Naive thymus-derived CD4-positive, alpha-beta T cell (primary cell): ENCODE measurements at places on chromosomes 5 and 9. TPM values are rescaled to one million over a fixed set of nuclear protein-coding genes. Genes with fewer than 3 reads are reported as not detected.

Gene ANXA2R
- total RNA-seq = 61.4 TPM

- DNase-seq = no peak
- H3K36me3 ChIP-seq = no peaks in the 10 kb centered on the region
- no peak overlapping the region for H3K27ac ChIP-seq
- no peaks in the 10 kb centered on the region for H3K27me3 ChIP-seq
Observed at GRCh38 chr5:32583582-32584232, 1.6 kb upstream of the SUB1 start.

Gene IPPK
- 7.4 TPM for total RNA-seq

DNA sequence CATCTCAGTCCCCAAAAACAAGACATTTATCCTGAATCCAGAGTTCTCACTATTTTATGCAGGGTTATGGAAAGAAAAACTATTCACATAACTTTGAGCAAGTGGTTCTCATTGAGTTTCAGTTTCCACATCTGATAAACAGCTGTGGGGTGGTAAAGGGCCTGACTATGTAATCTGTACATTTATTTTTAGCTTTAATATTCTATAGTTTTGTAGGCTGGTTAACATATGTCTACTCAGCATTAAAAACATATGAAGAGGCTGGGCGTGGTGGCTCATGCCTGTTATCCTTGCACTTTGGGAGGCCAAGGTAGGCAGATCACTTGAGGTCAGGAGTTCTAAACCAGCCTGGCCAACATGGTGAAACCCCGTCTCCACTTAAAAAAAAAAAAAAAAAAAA lies 301.5 kb upstream of the CCNG1 start:
- no peak overlapping the region for H3K27ac ChIP-seq
- H3K27me3 ChIP-seq = no peaks in the 10 kb centered on the region
- no peaks in the 10 kb centered on the region for H3K36me3 ChIP-seq
- no peak for DNase-seq

Gene ARAP3
- 15.3 TPM for total RNA-seq

DNA sequence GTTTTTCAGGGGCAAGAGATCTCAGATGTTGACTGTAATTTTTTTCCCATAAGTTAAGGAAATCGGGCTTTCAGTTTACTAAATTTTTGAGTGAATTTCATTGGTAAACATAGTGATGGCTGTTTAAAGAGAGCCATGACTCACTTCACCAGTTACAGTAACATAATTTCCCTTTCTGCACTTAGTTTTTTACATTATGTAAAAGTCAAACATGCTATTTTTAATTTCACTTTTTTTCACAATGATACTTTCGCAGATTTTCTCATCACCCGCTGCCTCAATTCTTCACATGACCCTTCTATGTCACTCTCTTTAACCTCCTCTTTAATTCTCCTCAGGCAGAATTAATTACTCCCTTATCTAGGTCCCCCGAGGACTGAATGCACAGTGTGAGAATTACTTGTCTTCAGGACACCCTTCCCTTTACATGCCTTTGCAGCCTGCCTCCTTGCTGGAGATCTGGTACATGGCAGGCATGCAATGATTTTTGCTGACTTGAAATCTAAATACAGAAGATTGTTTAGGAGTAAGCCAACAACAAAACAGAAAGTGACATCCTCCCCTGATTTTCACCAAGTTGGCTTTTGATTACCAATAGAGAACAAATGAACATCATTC lies 217.5 kb upstream of the S1PR3 start:
- H3K27ac ChIP-seq = no peak overlapping the region
- H3K4me1 ChIP-seq = no peaks in the 10 kb centered on the region
- no peaks in the 10 kb centered on the region for H3K27me3 ChIP-seq

DNA sequence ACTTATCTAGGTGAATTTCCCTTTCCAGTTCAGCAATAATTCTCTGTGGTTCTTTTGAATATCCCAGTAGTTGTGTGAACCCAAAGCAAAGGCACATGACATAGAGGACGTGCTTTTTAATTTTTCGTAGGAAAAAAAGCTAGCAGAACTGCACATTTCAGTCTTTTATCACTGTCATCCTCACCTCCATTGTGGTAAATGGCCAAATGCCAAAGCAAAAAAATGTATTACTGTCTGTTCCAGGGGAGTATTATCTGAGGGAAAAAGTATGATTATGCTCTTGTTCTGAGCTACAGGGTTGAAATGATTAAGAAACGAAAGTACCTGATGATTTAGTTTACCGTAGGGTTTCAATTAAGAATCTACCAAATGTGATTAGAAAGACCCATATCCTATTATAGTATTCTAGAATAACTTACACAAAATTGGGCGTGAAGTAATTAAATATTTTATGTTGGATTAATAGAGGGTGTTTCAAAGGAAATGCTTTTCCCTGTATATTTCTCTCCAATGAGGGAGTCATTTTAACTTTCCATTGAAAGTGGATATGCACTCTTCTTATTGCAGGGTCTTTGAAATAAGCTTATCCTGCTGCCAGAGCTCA lies 62.7 kb downstream of the CAVIN4 start:
- no peaks in the 10 kb centered on the region for H3K36me3 ChIP-seq
- DNase-seq = no peak
- no peaks in the 10 kb centered on the region for H3K27me3 ChIP-seq
- no peaks in the 10 kb centered on the region for H3K4me1 ChIP-seq
- H3K4me3 ChIP-seq = no peak overlapping the region
